ENCODE measurements at places on chromosomes 6 and 20. TPM values are rescaled to one million over a fixed set of nuclear protein-coding genes. Genes with fewer than 3 reads are reported as not detected.

GPR6 gene
- not detected for total RNA-seq

TDRD6 gene
- total RNA-seq: 0.31 TPM

TNNC2 gene
- total RNA-seq: not detected

PXDC1 gene
- total RNA-seq: 56.6 TPM

LGSN gene
- total RNA-seq: not detected

CCN6 gene
- not detected for total RNA-seq

CLPSL2 gene
- not detected for total RNA-seq

ERVFRD-1 gene
- not detected for total RNA-seq

DDRGK1 gene
- 41.3 TPM for total RNA-seq

PRPH2 gene
- total RNA-seq: 0.36 TPM

ATP6V1G2 gene
- 0.73 TPM for total RNA-seq

HINT3 gene
- 21.3 TPM for total RNA-seq

GPR63 gene
- 0.33 TPM for total RNA-seq

BTNL2 gene
- not detected for total RNA-seq

MDN1 gene
- total RNA-seq: 30.0 TPM

RHAG gene
- not detected for total RNA-seq

PRDM13 gene
- total RNA-seq: not detected

OXT gene
- not detected for total RNA-seq

PBOV1 gene
- total RNA-seq: not detected

RAET1G gene
- total RNA-seq: 0.31 TPM

JAG1 gene
- total RNA-seq: 37.3 TPM

IL17A gene
- total RNA-seq: not detected

DDAH2 gene
- total RNA-seq: 27.3 TPM

RIPPLY2 gene
- total RNA-seq: not detected

SAMD10 gene
- total RNA-seq: 2.1 TPM

NOX3 gene
- total RNA-seq: not detected

SLX4IP gene
- total RNA-seq: 4.3 TPM

ZBTB46 gene
- 1.00 TPM for total RNA-seq

CTCFL gene
- not detected for total RNA-seq

SEMG1 gene
- total RNA-seq: not detected

BPIFA1 gene
- total RNA-seq: not detected

MICB gene
- 12.4 TPM for total RNA-seq

EGFL8 gene
- 56.8 TPM for total RNA-seq
